ENCODE measurements at places on chromosomes 12 and 14.

DNA sequence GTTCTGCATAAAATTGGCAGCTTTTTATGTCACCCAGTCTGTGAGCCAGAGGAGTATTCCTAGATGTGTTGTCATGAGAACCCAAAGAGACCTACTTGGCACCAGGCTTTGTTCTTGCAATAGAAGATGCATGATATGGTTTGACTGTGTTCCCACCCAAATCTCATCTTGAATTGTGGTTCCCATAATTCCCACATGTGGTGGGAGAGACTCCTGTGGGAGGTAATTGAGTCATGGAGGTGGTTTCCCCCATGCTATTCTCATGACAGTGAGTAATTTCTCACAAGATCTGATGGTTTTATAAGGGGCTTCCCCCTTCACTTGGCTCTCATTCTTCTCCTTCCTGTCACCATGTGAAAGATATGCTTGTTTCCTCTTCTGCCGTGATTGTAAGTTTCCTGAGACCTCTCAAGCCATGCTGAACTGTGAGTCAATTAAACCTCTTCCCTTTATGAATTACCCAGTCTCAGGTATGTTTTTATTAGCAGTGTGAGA lies 572.0 kb upstream of the ATP2B1 start:
- DNase-seq: no peak

DNA sequence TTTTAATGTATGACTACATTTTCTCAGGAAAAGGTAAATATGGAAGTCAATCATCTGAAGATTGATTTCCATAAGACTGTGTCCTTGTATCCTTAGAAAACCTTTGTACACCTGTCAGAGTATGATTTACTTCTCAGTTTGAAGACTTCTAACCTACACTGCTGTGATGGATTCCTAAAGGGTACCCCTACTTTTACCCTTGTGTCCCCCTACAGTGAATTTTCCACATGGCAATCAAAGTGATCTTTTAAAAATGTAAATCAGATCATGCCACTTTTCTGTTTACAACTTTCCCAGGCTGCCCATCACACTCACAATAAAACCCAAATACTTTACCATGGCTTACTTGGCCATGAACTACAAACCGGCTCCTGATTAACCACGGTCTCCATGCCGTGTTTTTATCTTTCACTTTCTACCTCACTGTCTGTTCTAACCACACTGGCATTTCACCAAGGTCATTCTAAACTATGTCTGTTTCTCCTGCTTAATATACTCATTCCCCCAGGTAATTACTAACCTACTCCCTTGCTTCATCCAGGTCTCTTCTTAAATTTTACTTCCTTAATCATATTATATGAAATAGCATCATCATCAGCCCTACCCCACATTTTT lies 8.1 kb downstream of the DNAI7 start:
- no peak for DNase-seq

- no peak for DNase-seq
These were observed 10.8 kb downstream of the SETD1B start for GRCh38 chr12:121814429-121815119.

DNA sequence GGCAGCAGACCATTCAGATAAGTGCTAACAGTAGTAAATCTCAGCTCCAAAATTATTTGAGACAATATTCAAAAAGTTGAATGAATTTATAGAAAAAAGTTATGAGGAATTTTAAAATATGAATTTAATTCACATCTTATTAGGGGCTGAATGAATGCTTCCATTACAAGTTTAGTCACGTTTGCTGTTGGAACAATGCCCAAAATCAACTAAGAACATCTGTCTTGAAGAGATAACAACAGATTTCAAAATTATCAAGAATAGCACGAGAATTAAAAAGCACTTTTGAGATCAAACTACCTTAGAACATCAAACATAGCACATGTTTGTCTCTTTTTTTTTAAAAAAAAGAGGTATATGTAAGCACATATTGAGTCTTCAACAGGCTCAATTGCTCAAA lies 115.4 kb upstream of the PPFIA2 start:
- no peak for DNase-seq

DNA sequence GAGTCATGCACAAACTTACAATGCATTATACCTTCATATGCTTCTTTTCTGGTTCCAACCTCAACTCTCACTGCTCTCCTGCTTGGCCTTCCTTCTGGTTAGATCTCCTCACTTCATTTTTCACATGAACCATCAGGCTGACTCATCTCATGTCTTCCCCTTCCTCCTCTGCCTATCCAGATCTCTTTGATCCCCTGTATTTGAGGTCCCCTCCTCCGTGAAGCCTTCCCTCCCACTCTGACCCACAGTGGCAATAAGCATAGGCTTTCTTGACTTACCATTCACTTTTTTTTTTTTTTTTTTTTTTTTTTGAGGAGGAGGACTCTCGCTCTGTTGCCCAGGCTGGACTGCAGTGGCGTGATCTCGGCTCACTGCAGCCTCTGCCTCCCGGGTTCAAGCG lies 14.7 kb upstream of the ASIC1 start:
- DNase-seq: no peak

- no peak for DNase-seq
These were observed 10.2 kb downstream of the SYNE2 start for GRCh38 chr14:63863004-63863403.

GRCh38 chr14:50321009-50321660 lies 9.0 kb downstream of the DMAC2L start:
- no peak for DNase-seq

DNA sequence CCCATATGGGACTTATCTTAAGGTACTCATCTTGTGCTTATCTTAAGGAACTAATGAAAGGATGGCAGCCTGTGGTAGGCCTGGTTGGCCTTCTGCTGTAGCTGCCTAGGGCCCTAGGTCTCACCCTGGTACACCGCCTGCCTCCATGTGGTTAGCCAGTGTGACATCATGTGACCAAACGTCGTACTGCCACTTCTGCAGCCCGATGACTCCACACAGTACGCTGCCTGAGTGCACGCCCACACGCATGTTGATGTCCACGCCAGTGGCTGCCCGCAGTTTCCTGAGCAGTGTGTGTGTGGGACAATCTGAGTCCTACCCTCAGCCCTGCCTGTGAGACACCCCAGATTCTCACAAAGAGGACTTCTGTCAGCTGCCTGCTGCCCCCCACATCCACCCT lies 5.1 kb downstream of the ADCY4 start:
- no peak for DNase-seq

- no peak for DNase-seq
These were observed at the start of gene MIPOL1 for GRCh38 chr14:37197421-37198272. Gene MIPOL1 (plus strand): TSS chr14:37197937. CDS start chr14:37247889, 49,952 bp downstream.

- DNase-seq: no peak
These were observed 621.9 kb downstream of the LRFN5 start for GRCh38 chr14:42228611-42229010.

DNA sequence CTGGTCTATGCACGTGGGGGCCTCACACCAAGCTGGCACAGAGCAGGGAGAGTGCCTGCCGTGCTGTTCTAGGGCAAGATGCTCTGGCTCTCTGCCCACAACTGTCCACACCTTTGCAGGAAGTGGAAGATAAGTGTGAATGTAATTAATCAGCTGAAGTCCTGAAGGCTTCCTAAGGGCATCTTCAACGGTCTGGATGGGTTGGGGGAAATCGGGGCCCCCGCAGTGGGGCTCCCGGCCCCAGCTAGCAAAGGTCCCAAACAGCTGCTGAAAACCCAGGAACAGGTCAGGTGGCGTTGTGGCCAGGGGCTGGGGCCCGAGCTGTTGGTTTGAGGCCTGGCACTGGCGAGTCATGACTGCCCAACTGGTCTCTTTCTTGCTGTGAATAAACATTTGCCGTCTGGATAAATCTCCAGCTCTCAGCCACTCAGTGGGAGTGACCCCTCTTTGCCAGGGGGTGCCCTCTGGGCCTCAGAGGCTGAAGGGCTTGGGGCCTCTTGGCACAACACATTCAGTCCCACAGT lies 6.7 kb upstream of the SLC25A29 start:
- no peak for DNase-seq

Measured in cortex of kidney (tissue), 1 donor.